ENCODE measurements at places on chromosomes 12 and 14. TPM values are rescaled to one million over a fixed set of nuclear protein-coding genes. Genes with fewer than 3 reads are reported as not detected.

DNA sequence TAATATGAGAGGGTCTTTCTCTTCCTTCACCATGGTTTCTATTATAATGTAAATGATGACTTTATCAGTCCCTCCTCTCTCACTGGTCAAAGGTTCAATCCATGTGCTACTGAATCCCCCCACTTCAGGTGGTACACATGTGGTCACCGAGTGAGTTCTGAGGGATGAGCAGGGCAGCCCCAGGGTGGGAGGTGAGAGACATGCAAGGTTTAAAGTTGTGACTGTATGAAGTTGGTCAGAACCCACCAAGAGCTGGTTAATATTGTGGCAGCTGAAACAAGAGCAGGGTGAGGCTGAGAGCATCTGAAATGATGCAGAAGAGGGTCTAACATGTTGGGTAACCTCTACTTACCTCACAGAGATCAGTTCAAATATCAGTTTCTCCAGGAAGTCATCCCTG lies 444.7 kb upstream of the FBXO33 start:
- DNase-seq: no peak

- DNase-seq: no peak
These were observed 55.3 kb downstream of the IPO8 start for GRCh38 chr12:30640392-30640791.

DNA sequence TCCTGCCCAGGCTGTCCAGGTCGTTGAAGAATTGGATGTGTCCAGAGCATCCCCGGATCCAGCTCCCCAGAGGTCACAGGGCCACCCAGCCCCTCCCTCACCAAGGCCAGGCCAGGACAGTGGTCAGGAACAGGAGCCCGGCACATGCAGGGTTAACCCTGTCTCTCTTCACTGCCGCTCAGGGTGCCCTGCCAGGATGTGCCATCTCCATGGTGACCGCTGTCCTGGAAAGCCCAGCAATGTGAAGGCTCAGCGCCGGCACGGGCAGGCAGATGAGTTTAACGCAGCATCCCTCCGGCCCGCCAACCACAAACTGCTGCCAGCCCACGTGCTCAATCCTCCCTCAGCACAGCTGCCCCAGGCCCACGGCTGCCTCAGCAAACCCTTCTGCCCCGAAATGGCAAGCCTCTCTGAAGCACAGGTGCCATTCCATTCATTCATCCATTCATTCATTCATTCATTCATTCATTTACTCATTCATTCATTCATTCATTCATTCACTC lies 4.4 kb downstream of the TMEM179 start:
- DNase-seq: peak; percentile 22

DNA sequence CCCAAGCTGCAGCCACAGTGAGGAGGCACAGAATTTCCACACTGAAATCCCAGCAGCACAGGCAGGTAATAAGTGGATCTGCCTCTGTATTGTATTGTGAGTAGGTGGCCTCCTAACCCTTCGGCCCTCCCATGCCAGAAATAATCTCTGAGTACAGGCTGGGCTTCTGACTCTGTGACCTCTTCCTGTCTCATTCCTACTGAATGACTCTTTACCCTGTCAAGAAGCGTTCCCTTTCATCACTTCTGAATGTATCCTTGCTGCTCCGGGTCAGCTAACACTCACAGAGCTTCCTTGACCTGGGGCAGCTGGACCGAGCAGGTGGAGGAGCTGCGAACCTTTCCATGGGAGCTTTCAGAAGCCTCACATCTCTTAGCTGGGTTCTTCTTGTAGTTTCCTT lies 119.6 kb downstream of the SLC8A3 start:
- DNase-seq: no peak

TUNAR gene
- 0.05 TPM for total RNA-seq

CLEC14A gene
- not detected for total RNA-seq

LTBP2 gene
- 1.7 TPM for total RNA-seq

Data from SK-MEL-5 (cell line).